Astrocyte (in vitro differentiated cells and primary cell): ENCODE measurements at places on chromosomes 1 and 21. TPM values are rescaled to one million over a fixed set of nuclear protein-coding genes. Genes with fewer than 3 reads are reported as not detected.
A peak's percentile ranks its signal among the peaks of the same experiment; 100 is the strongest.

Gene WDR64
- not detected in 2 replicates for total RNA-seq

Gene FMO3
- total RNA-seq, result not detected in 2 replicates

Gene CELA3A
- total RNA-seq, result not detected in 2 replicates

Gene CLDN17
- total RNA-seq, result not detected in 2 replicates

- no peaks in the 10 kb centered on the region for H3K4me1 ChIP-seq
- H3K36me3 ChIP-seq, result no peaks in the 10 kb centered on the region
Measured at GRCh38 chr1:81379430-81379829, 421.3 kb upstream of the ADGRL2 start.

Gene TRAF5
- total RNA-seq, result 14.4 and 18.8 TPM in 2 replicates

Gene RGS16
- 4.3 and 5.7 TPM in 2 replicates for total RNA-seq

Gene FAM163A
- total RNA-seq, result not detected in 2 replicates

GRCh38 chr1:165759095-165759494, 9.6 kb downstream of the TMCO1 start:
- no peak for DNase-seq
- no peak overlapping the region for H3K4me3 ChIP-seq
- H3K27ac ChIP-seq, result no peak overlapping the region
- peaks cover 28% of the 10 kb centered on the region for H3K36me3 ChIP-seq
- H3K27me3 ChIP-seq, result no peaks in the 10 kb centered on the region

DNA sequence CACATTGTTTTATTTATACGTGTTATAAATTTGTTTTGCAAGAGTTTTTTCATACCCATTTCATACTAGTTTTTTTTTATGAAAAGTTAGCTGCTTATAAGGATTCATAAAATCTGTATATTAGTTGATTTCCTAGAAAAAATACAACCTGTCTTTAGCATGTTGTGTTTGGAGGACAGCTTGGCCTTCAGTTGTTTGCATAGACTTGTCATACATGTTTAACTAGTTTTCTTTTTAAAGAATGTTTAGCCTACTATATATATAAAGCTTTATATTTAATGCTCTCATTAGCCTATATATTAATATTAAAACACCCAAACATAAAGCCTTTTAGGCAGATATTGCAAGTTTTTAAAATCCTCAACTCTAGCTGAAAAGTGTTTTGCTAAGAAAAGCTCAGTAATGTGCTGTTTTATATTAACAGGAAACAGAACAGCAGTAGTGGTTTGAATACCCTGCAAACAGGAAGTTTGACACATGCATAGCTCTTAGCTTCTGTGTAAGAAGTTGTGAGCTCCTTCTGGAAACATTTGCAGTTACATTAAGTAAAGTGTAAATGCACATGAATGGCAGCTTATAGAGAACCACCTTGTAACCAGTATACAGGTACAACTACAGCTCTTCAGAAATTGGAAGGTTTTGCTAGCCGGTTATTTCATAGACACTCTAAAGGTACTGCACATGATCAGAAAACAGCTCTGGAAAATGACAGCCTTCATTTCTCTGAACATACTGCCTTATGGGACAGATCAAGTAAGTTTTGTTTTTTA, at the start of gene PRKACB:
Gene PRKACB (plus strand): TSS at position 476 of the 770 bp plus-strand sequence. CDS start 91 bp downstream, at position 567.
- peak within 1 kb of the TSS; percentile 28 for H3K27ac ChIP-seq
- H3K4me1 ChIP-seq, result peaks cover 11% of the 10 kb centered on the region
- no peaks in the 10 kb centered on the region for H3K27me3 ChIP-seq
- no peak within 1 kb of the TSS for H3K4me3 ChIP-seq
- no peaks in the 10 kb centered on the region for H3K36me3 ChIP-seq

DNA sequence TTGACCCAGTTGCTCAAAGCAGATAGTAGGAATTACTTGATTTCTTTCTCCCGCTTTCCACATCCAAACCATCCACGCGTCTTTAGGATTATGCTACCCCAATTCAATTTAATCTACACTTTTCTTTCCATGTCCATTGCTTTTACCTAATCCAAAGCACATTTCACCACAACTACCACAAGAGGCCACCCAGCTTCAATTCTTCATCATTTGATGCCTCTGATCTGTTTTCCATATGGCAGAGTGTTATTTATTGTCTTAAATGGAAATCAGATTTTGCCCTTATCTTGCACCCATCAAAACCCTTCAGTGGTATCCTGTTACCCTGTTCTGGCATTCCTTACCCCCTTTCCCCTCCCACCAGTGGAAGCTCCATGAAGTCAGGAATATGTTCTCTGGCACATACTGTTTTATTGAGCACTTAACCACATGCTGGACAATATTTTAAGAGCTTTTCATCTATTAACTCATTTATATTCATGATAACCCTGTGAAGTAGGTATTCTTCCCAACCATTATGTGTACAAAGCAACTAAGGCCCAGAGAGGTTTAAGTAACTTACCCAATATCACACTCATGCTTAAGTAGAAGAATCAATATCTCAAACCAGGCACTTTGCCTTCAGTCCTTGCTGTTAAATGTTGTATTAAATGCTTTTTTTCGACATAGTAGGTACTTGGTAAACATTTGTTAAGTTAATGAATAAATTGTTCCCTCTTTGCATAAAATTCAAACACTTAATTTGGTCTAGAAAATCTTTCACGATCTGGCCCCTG, 34.6 kb downstream of the CLIC4 start:
- DNase-seq, result no peak
- peaks cover 5% of the 10 kb centered on the region for H3K36me3 ChIP-seq
- H3K27me3 ChIP-seq, result no peaks in the 10 kb centered on the region
- H3K27ac ChIP-seq, result no peak overlapping the region
- H3K4me1 ChIP-seq, result peaks cover 4% of the 10 kb centered on the region

- peaks cover 56% of the 10 kb centered on the region for H3K4me1 ChIP-seq
- peak overlapping the region; percentile 100 for H3K27ac ChIP-seq
- DNase-seq, result no peak
Measured at GRCh38 chr1:150563340-150564038, 14.3 kb downstream of the ADAMTSL4 start.

Gene MTARC1
- 4.5 and 8.5 TPM in 2 replicates for total RNA-seq

Gene CRNN
- not detected in 2 replicates for total RNA-seq

Gene VTCN1
- 0.43 and 1.3 TPM in 2 replicates for total RNA-seq

DNA sequence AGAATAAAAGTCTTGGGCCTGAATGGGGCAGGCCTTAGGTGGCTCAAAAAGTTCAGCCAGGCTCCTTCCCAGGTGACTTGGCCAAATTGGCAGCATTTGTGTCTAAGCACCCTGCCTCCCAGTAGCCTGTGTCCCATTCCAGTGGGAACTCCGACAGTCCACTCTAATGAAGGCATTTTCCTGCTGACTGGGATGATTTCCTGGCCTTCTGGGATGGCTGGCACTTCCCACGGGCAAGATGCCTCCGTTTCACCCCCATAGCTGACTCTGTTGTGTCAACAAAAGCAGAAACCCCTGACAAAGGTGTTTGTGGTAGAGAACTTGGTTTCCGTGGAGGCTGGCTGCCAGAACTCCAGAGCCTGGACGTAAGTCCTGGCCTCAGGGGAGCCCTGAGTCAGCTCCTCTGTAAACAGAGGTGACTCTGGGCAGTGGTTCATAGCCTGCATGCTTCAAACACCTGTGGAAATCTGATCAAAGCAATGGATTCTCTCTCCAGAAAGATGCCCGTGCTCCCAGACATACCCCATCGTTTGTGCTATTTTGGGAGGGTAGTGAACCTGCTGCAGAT, 36.6 kb downstream of the WNT3A start:
- H3K4me3 ChIP-seq, result no peak overlapping the region
- no peak overlapping the region for H3K27ac ChIP-seq
- DNase-seq, result no peak

GRCh38 chr1:69898403-69898947, 306.9 kb downstream of the LRRC40 start:
- H3K4me3 ChIP-seq, result no peak overlapping the region
- H3K4me1 ChIP-seq, result no peaks in the 10 kb centered on the region
- no peaks in the 10 kb centered on the region for H3K27me3 ChIP-seq
- H3K27ac ChIP-seq, result no peak overlapping the region
- no peaks in the 10 kb centered on the region for H3K36me3 ChIP-seq

- no peaks in the 10 kb centered on the region for H3K4me1 ChIP-seq
- no peak overlapping the region for H3K27ac ChIP-seq
- no peak overlapping the region for H3K4me3 ChIP-seq
- DNase-seq, result no peak
Measured at GRCh38 chr21:40227096-40227495, 359.9 kb downstream of the PCP4 start.

DNA sequence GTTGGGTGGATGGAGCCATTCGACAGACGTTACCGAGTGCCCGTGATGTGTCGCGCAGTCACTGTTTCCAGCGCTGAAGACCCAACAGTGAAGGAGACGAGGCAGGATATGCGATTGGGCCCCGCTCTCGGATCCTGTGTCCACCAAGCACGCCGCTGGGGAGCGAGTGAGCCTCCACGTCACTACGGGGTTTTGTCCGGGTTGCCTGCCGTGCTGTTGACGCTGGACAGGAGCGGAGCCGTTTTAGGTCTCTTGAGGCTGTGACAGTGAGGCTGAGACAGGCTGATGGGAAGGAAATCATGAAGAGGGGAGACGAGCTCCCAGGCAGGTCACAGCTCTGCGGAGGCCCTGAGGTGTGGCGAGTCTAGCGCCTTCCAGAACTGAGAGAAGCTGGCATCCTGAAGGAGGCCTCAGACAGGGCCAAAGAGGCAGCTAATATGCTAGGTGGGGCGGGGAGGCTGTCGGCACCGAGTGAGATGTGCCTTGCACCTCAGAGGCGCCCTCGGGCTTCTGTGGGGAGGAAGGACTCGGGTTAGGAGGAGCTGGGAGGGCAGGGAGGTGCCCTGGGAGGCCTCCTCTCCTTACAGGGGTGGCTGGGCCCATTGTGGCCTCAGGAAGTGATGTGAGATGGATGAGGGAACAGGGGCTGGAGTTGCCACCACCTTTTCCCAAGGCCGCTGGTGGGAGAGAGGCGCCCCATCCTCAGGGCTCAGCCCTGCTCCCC, 196.0 kb upstream of the TMEM51 start:
- H3K27me3 ChIP-seq, result no peaks in the 10 kb centered on the region
- H3K27ac ChIP-seq, result no peak overlapping the region
- H3K36me3 ChIP-seq, result no peaks in the 10 kb centered on the region
- no peak overlapping the region for H3K4me3 ChIP-seq

Gene LCE1B
- not detected in 2 replicates for total RNA-seq
